ENCODE measurements at places on chromosomes 6 and 20.
A peak's percentile ranks its signal among the peaks of the same experiment; 100 is the strongest.

- peak; percentile 27 for DNase-seq
Measured at GRCh38 chr6:22682979-22683378, 113.6 kb downstream of the HDGFL1 start.

- no peak for DNase-seq
Measured at GRCh38 chr20:14918976-14919375, 581.6 kb upstream of the FLRT3 start.

DNA sequence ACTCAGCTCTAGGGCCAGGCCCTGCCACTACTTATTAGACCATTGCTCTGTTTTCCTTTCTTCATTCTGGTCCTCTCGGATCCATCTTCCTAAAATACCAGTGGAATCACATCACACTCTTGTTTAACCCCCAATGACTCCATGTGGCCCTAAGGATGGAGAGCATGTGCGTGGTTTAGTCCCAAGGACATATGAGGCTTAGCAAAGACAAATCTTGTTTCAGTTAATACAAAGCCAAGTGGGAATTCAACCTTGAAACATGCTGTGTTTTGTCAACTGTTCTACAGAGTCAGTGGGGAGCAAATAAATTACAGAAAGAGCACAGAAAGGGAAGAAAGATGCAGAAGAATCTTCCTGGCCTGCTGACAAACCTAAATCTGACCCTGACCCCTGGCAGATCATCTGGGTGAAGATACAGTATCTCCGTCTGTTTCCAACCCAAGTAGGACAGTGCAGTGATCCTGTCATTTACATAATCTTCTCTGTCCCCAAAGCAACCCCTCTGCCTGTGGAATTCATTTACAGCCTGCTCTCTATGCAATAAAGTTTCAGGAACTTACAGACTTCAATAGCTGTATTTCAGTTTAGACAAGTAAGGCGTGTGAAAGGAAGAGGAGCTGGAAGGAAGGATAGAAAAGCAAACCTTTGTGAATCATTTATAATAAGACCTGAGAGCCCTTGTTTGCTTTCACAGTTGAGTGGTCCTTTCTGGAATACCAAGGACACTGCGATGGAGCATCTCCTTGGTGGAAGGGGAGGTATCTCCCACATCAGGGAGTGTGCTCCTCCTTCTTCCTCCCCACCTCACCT lies 144.0 kb downstream of the THBS2 start:
- no peak for DNase-seq

GRCh38 chr20:34269996-34270627 lies 28.9 kb downstream of the ASIP start:
- DNase-seq, result peak; percentile 64

DNA sequence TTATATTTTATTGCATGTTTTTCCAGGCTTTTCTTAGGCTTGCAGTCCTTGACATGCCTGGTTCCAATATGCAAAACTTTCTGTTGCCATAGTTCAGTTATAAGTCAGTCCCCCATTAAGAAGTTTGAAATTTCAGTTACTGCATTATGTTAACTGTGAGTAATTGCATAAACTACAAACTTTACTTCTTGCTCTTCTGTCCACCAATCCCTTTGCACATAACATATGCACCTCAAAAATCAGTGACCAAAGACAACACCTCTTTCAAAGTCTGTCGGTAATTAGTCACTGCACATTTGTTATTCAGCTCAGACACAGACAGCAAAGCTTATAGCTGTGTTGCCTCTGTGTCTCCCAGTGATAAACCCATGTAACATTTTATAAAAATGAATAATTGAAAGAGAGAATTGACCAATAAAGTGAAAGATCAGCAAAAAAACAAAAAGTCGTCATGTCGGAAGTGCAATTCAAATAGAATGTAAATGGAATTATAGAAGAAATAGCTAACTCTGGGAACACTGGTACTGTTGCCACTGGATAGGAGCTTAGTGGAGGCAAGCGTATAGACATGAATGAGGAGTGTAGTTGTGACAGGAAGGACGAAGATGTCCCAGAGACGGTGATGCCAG lies 50.3 kb upstream of the BTBD3 start:
- no peak for DNase-seq

- DNase-seq, result no peak
Measured at GRCh38 chr20:43911066-43911465, 3.6 kb upstream of the TOX2 start.

DNA sequence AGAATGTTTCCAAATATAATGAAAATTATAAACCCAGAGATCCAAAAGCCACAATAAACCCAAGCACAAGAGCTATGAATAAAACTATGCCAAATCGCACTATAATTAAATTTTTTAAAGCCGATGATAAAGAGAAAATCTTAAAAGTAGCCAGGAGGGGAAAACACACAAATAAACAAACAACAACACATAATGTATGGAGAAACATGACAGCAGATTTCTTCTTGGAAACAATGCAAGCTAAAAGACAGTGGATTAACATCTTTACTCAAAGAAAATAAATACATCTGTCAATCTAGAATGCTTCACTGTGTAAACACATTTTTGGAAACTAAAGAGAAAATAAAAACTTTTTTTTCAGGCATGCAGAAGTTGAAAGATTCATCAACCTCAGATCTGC lies 80.3 kb upstream of the RNF24 start:
- DNase-seq, result no peak

GRCh38 chr20:48632017-48632824 lies 195.6 kb downstream of the PREX1 start:
- DNase-seq, result no peak

- no peak for DNase-seq
Measured at GRCh38 chr6:76347539-76347938, 275.1 kb upstream of the IMPG1 start.

DNA sequence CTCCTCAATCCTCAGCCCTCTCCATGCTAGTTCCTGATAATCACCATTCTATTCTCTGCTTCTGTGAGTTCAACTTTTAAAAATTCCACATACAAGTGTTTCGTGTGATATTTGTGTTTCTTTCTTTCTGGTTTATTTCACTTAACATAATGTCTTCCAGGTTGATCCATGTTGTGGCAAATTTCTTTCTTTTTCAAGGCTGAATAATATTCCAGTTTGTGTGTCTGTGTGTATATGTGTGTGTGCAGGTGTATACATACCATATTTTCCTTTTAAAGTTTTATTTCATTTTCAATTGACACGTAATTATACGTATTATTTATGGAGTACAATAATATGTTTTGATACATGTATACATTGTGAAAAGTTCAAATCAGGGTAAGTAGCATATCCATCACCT lies 19.8 kb upstream of the SF3B5 start:
- DNase-seq, result no peak

DNA sequence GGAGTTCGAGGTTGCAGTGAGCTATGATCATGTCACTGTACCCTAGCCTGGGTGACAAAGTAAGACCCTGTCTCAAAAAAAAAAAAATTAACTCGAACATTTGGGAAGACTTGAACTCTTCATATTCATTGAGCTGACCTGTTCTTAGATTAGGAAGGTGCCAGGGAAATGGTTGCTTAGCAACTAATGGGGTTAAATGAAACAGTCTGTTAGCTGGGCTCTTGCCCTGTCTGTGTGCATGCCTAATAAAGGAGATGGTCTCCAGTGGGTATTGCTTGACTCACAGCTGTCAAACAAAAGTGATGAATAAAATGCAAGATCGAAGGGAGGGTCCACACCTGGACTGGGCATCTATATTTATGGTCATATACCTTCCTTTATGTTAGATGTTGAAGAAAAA lies 101.8 kb downstream of the KLHL32 start:
- DNase-seq, result no peak

DNA sequence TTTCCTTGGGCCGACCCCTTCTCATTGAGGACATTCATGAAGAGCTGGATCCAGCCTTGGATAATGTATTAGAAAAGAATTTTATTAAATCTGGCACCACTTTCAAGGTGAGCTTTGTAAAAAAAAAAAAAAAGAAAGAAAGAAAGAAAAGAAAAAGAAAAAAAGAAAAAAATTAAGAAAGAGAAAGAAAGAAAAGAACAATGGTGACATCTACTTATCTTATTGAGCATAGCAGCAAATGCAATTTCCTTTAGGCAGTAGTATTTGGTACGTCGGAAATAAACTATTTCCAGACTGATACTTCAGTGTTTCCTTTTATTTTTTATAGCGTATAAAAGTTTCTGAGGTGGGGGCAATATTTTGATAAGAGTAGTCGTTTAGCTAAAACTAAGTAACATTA lies 119.0 kb upstream of the GLP1R start:
- no peak for DNase-seq

DNA sequence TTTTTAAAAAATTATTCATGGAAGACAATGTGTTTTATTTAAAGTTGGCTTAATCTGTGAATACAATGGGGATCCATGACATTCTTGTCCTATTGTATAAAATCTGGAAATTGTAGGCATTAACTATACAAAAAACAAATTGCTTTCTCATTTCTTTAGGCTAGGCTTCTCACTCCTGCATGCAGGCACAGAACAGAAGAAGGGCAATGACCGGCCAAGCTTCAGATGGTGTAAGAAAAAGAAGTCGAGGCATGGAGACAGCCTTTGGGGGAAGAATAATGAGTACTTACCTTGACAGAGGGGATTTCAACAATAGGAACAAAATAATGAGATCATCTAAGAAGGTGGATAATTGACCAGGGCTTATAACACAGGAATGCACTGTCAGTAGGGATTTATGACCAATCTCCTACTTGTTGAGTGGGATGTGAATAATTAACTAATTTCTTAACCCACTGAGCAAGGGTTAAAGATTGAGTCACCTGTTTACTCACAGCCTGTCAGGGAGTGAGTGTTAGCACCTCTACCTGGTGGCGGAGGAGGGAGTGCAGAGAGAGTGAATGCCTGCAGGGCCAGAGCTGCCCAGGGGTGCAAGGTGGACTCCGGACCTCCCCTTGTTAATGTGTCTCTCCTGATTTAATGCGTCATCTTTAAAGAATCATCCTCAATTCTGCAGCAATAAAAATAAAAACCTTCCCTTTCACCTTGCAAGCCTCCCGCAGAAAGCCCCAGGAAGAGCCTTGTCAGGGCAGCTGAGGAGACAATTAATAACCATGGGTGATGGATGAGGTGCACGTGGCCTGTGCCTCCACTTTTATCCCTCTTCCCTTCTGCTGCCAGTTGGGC lies 3.9 kb downstream of the SLC22A2 start:
- no peak for DNase-seq

- no peak for DNase-seq
Measured at GRCh38 chr6:137733372-137733771, 133.7 kb upstream of the TNFAIP3 start.

DNA sequence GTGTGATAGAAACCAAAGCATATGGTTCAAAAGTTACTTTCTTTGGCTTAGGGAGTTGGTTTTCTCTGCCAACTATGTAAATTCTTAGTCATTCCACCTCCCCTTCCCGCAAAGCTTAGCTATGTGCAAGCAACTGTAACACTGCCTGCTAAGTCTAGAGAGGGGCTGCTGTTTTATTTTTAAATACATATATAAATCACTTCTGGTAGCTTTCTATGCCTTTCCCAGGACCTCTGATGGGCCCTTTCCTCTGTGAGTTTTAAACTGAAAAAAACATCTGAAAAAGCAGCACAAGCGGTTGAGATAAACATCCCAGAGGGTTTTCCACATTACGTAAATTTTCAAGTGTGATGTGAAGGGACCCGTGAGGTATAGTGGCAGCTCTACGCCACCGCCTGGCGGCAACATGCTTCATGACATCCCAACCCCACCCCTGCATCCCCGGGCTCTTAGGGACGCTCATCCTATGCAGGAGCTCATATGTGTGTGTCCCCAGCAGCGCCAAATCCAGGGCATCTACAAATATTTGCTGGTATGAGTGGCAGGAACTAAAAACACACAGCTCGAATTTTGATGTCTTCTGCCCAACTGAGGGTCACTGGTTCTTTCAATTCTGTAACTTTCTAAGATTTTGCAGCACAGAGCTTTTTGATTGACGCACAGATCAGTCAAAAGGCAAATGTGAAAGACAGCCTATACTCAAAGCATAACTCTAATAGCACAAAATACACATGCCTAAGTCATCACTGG lies 12.7 kb downstream of the SAYSD1 start:
- DNase-seq, result no peak

- DNase-seq, result no peak
Measured at GRCh38 chr20:5192570-5193431, 66.0 kb downstream of the CDS2 start.

Measured in thyroid gland (tissue), 4 donors.